ENCODE measurements at places on chromosomes 13 and 19.

- no peak for DNase-seq
Measured at GRCh38 chr13:87131611-87132010, 539.6 kb upstream of the SLITRK5 start.

GRCh38 chr19:10168386-10168948 lies 26.3 kb downstream of the DNMT1 start:
- DNase-seq, result no peak

- DNase-seq, result no peak
Measured at GRCh38 chr13:113171250-113172125, 13.0 kb downstream of the PROZ start.

- DNase-seq, result no peak
Measured at GRCh38 chr13:43074824-43075510, 51.6 kb downstream of the DNAJC15 start.

DNA sequence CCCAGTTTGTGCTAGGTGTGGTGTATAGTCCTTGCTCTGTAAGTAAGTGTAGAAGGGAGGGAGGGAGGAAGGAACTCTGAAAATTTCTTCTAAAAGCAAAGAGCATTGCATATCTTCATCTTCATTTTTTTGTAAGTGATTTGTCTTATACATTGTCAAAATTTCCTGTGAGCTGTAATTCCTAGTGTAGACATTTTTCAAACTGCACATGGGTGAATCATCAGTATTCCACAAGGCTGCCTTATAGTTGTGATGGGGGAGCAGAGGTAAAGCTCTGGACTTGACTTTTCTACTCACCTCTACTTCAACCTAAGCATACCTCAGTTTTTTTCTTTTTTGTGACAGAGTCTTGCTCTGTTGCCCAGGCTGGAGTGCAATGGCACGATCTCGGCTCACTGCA lies 86.9 kb downstream of the CDK8 start:
- no peak for DNase-seq

GRCh38 chr13:56697011-56697410 lies 443.7 kb upstream of the PRR20A start:
- DNase-seq, result no peak

DNA sequence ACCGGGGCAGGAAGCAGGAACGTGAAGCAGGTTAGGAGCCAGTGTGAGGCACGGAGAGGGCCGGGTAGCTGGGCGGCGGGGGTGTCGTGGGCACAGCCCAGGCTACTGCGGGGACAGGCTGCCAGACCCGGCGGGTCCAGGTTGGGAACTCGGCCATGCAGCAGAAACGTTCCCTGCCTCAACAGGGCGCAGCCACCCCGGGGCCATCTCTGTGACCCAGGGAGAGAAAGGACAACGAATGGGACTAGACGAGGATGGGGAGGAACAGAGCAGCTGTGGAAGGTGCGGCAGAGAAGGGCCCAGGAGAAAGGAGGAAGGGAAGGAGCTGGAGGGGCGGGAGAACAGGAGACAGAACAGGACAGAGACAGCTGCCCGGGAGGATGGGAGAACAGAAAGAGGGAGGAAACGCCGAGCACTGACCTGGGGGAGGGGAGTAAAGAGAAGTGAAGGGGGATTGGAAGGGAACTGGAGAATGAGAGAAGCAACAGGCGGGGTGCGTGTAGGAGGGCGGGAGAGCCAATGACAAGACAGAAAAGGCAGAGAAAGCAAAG lies 12.9 kb upstream of the GARIN5A start:
- DNase-seq, result no peak

DNA sequence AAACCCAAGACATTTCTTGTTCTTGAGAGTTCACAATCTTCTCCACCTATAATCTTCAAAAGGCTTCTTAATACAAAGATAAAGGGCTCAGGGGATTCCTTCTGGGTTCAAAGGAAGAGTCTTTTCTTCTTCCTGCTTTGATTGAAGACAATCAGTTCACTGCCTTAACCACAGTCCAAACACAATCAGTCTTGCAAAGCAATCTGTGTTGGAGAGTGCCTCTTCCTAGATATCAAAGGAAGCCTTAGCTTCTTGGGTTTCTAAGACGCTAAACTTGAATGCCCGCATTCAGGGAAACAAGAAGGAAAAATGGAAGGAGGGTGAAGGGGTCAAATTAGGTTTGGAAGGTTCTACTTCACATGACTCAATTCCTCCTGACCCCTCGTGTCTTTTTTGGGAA lies 27.2 kb downstream of the RANBP3 start:
- no peak for DNase-seq

DNA sequence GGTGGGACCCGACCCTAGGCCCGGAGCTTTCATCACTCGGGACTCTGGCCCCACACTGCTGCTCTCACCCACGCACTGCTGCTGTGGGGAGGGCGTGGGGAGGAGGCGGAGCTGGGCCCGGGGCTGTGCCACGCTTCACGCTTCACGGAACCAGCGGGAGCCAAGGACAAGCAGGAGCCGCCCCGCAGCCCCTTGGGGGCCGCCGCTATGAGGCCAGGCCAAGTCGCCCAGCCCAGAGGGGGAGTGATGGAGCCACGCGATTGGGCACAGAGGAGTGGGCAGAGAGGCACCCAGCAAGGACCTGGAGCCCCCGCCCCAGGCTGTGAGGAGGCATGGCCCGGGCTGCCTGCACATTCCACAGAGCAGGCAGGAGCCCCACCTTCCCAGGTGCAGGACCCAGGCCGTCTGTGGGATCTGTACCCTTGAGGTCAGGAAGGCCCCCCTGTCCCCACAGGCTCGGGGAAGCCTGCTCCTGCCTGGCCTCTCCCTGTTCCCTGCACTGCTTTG lies 10.2 kb upstream of the SUPT20H start:
- no peak for DNase-seq

- DNase-seq, result no peak
Measured at GRCh38 chr13:74077792-74078191, 56.4 kb downstream of the KLF12 start.

- DNase-seq, result no peak
Measured at GRCh38 chr13:35694549-35695447, 218.3 kb upstream of the MAB21L1 start.

Data from NCI-H446 treated with DMSO at 0.1 percent for 48 hours (cell line).